Naive thymus-derived CD4-positive, alpha-beta T cell (primary cell): ENCODE measurements at places on chromosomes 11 and 22. TPM values are rescaled to one million over a fixed set of nuclear protein-coding genes. Genes with fewer than 3 reads are reported as not detected.

WNT7B gene
- total RNA-seq = not detected

NFAM1 gene
- 4.0 TPM for total RNA-seq

SHANK2 gene
- not detected in 2 replicates for total RNA-seq

RFPL2 gene
- 1.1 TPM for total RNA-seq

TMEM225 gene
- total RNA-seq = not detected
